Activated CD8-positive, alpha-beta memory T cell treated with anti-CD3 and anti-CD28 coated beads, Interleukin-2, amount 50 U/mL, for 4 hours (primary cell): ENCODE measurements at places on chromosomes 5 and 9.

DNA sequence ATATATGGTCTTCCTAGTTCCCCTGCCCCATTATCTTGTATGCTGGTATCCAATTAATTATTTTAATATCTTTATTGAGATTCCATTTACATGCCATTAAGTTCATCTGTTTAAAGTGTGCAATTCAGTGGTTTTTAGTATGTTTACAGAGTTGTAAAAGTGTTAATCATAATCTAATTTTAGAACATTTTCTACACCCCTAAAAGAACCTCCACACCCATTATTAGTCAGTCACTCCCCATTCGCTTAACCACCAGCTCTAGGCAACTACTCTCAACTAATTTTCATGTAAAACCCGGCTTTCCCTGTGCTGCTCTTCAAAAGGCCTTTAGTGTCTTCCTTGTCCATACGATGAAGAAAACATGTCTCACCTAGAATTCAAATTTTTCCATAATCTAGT is 20.8 kb upstream of the CAVIN4 start:
- no peak for DNase-seq

- DNase-seq: no peak
Measured at GRCh38 chr9:116137581-116137980, 16.0 kb upstream of the PAPPA start.

GRCh38 chr5:17912794-17913193 is 278.5 kb downstream of the TAF11L14 start:
- DNase-seq: no peak

GRCh38 chr5:6187501-6187900 is 190.8 kb downstream of the MED10 start:
- DNase-seq: no peak

GRCh38 chr5:92552206-92553160 is 1028.5 kb downstream of the NR2F1-AS1 start:
- no peak for DNase-seq

DNA sequence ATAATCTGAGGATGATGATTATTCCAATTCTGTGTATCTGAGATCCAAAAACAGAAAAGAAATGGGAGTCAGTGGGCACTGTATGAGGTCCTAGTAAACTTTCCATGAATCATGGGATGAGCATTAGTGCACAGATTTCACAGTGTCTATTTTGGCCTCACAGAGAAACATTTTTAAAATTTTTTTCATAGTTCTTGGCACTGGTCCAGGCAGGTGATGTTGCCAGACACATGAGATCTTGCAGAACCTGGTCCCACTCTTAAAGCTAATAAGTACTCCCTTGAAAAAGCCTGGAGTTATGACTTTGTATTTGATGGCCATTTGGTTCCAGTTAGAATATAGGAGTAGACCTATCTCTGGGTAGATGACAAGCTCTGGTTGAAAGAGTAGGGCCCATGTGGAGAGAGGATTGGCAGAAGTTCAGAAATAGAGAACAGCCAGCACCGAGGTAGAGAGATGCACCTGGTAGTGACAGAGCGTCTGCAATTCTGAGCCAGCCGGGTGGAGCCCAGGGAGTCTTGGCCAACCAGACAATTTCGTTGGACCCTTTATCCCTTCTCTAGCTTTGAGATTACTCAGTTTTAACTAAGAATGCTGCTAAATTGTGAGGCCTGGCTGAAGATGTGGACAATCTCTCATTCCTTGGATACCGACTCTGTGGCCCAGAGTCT is 6.3 kb upstream of the TNFSF15 start:
- no peak for DNase-seq

GRCh38 chr5:100641833-100642232 is 106.7 kb downstream of the FAM174A start:
- DNase-seq: no peak

DNA sequence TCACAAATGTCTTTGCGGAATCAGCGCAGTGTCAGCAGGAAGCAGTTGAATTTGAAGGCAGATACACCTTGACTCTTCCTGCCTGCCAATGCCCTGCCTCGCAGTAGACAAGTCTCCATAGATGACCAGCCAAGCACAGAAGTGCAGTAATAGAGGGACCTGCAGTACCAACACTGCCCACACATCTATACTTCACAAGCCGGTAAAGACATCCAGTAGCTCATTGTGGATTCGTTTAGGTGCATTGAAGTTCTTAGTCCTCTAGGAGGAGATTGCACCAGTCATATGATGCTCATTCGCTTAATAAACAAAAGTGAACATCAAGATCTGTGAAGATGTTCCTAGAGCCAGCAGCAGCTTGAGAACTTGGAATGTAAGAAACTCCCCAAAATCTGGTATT is 7.1 kb upstream of the IFNA2 start:
- no peak for DNase-seq

DNA sequence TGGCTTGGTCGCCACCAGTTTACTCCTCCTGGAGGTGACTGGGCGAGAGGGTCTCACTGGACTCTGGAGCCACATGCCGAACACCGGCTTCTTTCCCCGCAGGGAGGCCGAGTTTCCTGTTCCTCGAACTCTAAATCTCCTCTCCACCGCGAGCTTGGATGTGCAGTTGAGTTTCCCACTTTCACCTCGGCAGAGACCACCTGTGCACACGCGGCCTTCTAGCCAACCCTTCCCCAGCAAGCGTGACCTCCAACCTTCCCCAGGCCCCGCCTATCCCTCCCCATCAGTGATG is 380.1 kb downstream of the IRX2 start:
- DNase-seq: no peak

DNA sequence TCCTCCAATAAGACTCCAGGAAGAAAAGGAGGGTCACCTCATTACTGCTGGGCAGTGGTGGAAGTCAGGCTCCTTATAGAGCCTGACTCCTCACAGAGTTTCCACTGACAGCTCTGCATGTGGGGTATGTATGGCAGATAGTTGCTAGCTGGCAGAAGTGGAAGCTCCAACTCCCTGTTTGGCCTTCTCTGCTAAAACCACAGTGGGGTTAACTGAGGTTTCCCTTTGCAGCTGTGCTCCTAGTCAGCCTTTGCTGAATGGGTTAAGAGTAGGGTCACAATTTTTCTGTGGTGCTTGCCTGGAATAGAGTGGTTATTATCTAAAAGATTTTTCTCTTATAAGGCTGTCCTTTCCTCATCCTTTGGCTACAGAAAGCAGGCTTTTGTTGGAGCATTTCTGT is 327.5 kb downstream of the FBXL17 start:
- no peak for DNase-seq

- peak; percentile 26 for DNase-seq
Measured at GRCh38 chr5:122076669-122077365, 1.2 kb downstream of the LOX start.
